ENCODE measurements at places on chromosomes 6 and 20.

GRCh38 chr20:21507400-21508229, 6.2 kb downstream of the NKX2-2 start:
- DNase-seq, result no peak

GRCh38 chr6:1395506-1395905, 6.1 kb downstream of the FOXF2 start:
- DNase-seq, result no peak

GRCh38 chr6:101509536-101509935, 116.0 kb downstream of the GRIK2 start:
- DNase-seq, result no peak

GRCh38 chr6:135474362-135474761, 23.2 kb downstream of the AHI1 start:
- DNase-seq, result no peak

DNA sequence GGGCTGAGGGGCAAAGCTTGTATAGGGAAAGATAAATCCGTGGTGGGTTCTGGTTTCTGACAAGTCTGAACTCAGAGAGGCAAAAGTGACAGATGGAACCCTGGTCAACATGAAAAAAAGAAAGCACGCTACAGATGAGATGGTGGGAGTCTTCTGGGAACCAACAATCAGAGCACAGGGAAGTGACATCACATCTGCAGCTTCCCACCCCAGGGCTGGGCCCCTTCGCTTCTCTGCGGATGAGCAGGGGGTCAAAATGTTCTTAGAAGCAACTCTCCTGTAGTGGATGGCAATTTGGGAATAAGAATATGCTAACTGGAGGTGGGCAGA, 129.2 kb upstream of the AKAP12 start:
- DNase-seq, result no peak

GRCh38 chr20:18272451-18272850, 15.9 kb upstream of the ZNF133 start:
- no peak for DNase-seq

- no peak for DNase-seq
These were observed 18.3 kb downstream of the KIF16B start for GRCh38 chr20:16554766-16555543.

DNA sequence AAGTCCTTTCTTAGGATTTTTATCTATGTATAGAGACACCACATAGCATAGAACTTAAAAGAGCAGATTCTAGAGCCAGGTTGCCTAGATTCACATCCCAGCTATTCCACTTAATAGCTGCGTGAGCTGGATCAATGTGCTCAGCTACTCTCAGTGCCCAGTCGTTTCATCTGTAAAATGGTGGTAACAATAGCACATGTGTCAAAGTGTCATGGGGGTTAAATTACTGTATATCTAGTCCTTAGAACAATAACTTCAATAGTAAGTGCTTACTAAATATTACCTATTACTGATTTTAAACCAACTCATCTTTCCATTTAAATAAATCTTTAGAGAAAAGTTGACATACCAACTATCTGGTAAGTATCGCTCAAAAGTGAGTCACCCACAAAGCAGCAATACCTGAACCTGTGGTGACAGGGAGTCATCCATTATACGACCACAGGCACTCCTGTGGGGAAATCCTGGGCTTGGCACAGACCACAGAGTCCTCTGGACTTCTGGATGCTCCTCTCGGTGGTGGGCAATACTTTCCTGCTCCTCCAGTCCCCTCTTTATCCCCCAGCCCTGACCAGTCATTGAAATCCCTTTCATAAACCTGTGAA, 154.8 kb downstream of the PDSS2 start:
- no peak for DNase-seq

Data from NCI-H1436 treated with DMSO at 0.1 percent for 48 hours (cell line).